Stimulated activated effector memory CD8-positive, alpha-beta T cell treated with anti-CD3 and anti-CD28 coated beads, Interleukin-12 subunit alpha, Interleukin-12 subunit beta, amount 100 ng/mL, for 72 hours (primary cell): ENCODE measurements at places on chromosomes 4 and X.

DNA sequence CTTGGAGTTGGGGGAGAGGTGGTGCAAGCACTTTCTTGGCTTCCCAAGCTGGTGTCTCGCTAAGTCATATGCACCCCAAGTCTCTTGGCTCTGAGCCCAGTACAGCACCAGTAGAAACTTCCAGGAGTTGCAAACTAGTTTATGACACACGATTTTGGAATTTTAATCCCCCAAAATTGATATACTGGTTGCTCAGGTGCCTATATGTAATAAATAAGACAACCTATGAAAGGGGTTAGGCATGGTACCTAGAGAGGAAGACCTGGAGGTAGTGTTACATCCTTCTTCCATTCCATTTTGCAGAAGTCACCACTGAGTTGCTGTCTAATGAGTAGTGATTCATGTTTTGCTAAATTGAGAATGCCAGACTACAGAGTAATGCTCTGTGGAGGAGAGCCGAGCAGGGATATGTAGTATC lies 4.3 kb upstream of the SLC4A4 start:
- DNase-seq, result no peak

- no peak for DNase-seq
Observed at GRCh38 chrX:41518841-41519220, 71.7 kb downstream of the NYX start.

GRCh38 chrX:15475021-15475420 lies 18.1 kb downstream of the PIR start:
- no peak for DNase-seq

- DNase-seq, result no peak
Observed at GRCh38 chr4:114205261-114205660, 225.8 kb upstream of the ARSJ start.

DNA sequence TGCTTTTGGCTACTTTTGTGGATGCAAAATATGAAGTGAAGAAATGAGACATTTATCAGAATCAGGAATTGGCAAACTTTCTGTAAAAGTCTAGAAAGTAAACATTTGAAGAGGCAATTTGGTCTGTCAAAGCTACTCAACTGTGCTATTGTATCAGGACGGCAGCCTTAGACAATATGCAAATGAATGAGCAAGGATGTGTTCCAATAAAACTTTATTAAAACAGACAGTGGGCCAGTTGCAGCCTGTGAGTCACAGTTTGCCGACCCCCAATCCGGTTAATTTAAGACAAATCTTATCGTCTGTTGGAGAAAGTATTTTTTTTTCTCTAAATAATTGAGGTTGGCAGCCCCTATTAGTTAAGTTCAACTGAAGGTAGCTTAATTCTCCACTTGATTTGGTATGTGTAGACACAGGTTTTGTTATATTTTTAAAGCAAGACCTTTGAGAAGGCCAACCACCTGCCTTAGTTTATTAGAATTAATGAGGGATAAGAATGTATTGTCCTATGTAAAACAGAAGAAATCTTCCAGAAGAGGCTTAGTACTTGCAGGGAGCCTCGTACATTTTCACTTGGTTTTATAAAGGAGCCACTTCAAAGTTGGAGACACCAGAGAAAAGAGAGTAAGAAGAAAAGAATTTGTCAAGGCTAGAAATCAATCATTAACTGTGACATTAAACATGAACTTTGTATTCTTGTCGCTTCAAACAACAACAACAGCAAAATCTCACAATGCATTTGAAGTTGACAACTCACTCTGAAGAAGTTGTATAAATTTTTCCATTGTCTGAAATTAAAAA lies 81.6 kb upstream of the FAT1 start:
- DNase-seq, result no peak

- DNase-seq, result no peak
Observed at GRCh38 chr4:47876310-47876709, 38.1 kb downstream of the NFXL1 start.

GRCh38 chr4:69785211-69785831 lies 24.9 kb upstream of the SULT1B1 start:
- DNase-seq, result no peak

DNA sequence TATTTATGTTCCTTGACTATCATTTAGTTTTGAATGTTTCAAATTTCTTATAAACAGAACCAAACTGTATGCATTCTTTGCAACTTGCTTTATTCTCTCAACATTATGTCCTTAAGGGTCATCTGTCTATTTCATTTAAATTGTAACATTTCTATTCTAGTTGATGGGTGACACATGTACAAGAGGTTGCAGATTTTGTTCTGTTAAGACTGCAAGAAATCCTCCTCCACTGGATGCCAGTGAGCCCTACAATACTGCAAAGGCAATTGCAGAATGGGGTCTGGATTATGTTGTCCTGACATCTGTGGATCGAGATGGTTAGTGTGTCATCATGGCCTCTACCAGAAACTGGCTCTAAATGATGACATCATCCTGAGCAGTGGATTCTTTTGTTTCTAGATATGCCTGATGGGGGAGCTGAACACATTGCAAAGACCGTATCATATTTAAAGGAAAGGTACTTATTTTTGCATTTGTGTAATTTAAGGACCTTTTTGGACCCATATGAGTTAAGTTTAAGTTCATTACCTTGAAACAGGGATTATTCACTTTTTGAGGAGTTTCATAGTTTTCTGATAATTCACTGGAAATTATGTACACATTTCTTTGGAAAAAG lies 6.1 kb downstream of the LIAS start:
- DNase-seq, result no peak

- DNase-seq, result no peak
Observed at GRCh38 chr4:36341936-36342335, 60.5 kb downstream of the DTHD1 start.

- no peak for DNase-seq
Observed at GRCh38 chr4:13704035-13704434, 76.5 kb upstream of the BOD1L1 start.
